ENCODE measurements at places on chromosomes 3 and 15.
A peak's percentile ranks its signal among the peaks of the same experiment; 100 is the strongest.

DNA sequence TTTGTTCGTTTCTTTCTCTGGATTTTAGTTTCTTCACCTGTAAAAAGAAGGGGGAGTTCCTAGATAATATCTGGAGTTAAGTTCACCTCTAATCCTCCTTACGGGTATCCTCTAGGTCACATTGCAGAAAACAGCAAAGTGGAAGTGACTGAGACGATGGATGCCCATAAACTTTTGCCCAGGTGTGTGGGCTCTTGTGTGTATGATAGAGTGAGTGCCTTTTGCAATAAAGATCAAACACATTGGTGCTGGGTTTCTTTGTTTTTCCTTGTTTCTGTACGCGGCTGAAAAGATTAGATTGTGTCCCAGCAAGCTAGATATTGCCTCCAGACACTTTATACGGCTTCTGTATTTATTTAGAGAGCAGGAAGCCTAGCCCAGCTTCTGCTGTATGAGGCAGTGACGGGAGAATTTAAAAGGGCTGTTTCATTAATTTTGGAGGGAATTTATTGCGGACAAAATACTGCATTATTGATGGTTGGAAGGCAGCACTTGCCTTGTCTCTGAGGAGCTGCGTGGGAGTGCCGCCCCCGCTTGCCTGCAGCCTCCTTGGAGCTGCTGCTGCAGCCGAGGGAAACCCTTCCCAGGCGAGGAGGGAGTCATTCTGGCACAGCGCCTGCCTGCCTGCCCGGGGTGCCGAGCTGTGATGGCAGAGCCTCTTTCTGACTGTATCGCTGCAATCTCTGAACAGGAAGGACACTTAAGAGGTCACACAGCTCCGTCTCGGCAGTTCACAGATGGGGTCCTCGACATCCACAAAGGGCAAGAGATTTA lies 38.5 kb downstream of the PYDC2 start:
- no peak for DNase-seq

- no peak for DNase-seq
Observed at GRCh38 chr3:72957297-72957696, 39.3 kb upstream of the PPP4R2 start.

DNA sequence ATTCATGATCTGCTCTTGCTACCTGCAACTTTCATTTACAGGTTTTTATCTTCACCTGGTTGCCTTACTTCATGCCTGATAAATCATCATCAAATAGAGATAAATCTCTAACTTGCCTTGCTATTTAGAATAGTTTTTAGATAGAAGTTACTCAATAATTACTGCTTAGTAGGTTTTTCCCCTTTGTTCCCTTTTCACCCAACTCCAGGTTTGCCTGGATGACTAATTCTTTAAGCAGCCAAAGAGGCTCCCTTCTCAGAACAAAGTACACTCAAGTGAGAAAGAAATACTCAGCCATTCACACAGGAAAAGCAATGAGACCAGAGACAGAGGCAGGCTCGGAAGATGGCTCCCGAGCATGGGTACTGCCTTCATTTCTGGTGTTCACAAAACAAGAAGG lies 268.1 kb upstream of the CRBN start:
- no peak for DNase-seq

- no peak for DNase-seq
Observed at GRCh38 chr3:81251096-81251495, 510.3 kb downstream of the GBE1 start.

GRCh38 chr3:113498221-113499005 lies 16.5 kb downstream of the SPICE1 start:
- DNase-seq, result no peak

- DNase-seq, result no peak
Observed at GRCh38 chr3:150110097-150110496, 139.4 kb upstream of the PFN2 start.

DNA sequence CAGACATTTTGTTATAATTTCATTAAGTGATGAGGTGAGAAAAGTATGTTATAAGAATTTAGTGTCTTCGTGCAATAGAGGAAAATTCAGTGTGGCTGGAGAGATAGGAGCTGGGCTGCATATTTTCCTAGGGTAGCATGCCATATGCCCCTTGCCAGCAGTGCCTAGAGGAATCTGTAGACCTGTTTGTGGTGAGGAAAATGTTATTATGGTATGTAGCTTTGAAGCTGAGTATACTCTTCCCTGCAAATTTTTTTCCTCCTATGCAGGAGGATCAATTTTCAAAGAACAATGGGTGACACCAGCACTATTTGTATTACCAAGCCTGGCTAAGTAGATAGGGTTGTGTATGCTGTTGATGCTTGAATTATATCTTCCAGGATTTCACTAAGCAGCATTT lies 200.6 kb downstream of the EDEM1 start:
- DNase-seq, result peak; percentile 47

DNA sequence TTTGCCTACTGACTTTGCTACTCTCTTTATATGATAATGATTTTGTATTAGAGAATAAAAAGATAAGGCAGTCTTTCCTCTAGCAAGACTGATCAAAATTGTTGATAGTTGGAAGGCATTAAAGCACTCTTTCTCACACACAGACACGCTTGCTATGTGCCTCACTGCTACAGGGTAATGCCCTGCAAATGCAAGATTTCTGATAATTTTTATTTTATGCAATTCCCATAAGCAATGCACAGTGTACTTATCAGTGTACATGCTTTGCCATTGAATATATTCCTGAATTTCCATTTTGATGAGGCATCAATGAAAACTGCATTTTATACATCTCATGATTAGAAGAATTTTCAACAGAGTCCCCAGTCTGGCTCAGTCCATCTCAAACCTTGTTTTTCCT lies 263.2 kb downstream of the CHST2 start:
- DNase-seq, result no peak

DNA sequence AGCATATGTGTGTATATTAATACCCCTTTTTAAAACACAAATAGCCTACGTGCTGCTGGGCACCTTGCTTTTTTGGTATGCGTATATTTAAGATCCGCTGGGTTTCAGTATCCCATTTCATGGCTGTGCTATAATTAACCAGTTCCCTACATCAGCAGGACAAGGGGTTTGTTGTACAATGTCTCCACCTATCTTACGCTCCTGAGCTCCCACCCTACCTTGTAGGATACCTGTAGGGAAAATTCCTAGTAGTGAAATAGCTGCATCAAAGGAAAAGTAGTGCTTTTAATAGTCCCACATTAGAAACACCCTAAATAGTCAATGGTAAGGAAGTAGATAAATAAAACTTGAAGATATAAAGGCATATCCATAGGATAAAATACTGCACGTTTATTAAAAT lies 1.4 kb downstream of the MAP6D1 start:
- DNase-seq, result no peak

- DNase-seq, result peak; percentile 54
Observed at GRCh38 chr15:80999623-81000036, 1.1 kb upstream of the TLNRD1 start.

Measured in PC-9 (cell line).